Gastrocnemius medialis (tissue), 4 donors: ENCODE measurements at places on chromosomes 3 and 15.

DNA sequence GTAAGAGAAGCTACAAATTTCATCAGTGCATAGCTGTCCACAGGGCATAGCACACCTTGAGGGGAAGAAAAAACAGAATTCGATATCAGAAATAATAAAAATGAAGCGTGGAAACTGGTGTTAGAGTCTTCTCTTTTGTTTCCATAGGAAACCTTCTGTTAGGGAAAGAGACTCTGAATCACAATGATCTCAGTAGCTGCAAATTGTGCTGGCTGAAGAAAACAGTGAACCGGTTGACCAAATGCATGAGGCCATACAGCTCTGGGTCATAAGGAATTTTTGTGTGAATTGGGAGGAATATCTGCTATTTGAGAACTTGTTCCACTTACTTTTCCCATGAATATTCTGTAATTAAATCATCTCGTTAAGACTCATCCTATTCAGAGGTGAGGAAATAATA, 580.2 kb upstream of the NECTIN3 start:
- no peak for DNase-seq

DNA sequence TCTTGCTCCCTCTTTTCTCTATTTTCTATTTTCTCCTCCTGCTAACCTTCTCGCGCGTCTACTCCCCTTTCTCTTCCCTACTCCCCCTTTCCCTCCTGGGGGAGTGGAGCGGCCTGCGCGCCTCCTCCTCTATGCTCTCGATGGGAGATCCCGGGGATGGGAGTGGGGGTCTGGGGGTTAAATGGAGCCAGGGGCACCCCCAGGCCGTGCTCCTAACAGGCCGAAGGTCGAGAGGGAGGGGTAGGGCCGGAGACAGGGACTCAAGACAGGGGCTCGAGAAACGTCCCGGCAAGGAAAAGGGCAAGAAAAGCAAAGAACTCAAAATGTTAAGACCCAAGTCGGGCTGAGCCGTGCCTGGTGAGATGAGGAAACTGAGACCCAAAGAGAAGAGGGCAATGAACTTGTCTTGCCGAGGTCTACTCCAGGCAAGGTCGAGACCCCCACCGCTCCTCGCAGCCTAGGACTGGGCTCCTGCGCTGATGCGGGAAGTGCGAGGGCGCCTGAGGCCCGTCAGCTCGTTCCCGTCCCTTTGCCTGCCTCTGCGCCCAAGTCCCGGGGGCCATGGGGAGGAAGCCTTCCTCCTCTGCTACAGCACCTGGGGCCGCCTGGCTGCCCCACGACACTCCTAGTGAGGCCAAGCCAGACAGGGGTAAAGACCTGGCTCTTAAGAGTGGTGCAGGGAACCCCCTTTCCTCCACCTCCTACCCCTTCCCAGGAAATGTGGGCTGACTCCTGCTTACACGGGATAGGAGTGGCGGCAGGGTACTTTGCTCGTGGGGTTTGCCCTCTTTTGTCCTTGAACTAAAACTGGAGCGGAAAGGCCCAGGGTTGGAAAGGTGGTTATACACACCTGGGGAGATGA, 770 bp upstream of the MEGF11 start:
- no peak for DNase-seq

DNA sequence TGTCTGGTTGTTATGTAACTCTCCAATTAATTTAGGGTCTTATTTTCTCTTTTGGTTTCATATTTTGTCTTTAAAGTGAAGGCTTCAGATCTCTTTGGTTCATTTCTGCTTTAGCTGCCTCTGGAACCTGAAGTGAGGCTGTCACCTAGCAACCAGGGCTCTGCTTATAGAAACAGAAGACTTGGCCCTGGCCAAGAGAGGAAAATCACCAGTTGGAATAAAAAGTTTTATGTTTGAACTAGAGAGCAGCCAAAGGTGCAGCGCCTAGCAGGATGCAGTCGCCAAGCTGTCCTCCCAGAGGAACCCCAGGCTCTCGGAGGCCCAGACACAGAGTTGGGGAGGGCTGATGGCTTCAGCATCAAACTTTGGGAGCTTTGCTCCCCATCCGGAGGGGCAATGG, 41.1 kb downstream of the LYZL4 start:
- DNase-seq, result no peak

- DNase-seq, result no peak
Measured at GRCh38 chr3:181616088-181617070, 95.3 kb upstream of the SOX2 start.

DNA sequence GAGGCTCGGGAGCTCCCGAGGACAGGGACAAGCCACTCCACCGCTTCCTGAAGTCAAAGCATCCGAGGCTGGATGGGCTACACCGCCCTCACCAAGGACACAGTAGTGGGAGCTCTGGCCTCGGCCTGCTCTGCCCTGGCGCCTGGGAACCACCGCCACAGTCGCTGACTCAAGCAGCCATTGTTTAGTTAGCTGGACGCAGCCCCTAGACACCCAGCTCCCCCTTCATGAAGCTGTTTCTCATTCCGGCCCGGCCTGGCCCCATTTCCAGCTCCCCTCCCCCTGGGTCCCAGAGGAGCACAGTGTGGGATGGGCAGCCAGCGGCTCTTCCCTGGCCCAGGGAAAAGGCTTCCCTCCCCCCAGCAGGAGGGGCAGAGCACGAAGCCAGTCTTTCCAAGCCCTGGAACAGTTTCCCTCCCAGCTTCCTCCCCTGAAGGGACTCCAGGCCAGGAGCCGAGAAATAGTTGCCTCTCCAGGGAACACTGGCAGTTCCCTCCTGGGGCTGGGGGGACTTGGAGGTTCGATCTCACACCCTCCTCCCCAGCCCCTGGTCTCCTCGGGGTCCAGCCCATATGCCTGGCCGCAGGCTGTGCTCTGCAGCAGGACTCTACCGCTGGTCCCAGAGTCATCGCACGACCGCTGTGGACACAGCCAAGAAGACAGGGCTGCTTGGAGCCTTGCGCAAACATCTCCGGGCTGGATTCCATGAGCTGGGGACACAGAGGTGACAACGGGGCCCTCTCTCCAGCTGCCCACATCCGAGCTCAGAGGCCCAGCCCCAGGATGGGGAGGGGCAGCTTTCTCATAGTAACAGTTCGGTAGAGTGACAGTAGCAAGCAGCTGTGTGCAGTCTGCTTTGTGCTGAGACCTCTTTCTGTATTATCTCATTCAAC, 10.0 kb downstream of the PLXND1 start:
- DNase-seq, result peak; percentile 96

DNA sequence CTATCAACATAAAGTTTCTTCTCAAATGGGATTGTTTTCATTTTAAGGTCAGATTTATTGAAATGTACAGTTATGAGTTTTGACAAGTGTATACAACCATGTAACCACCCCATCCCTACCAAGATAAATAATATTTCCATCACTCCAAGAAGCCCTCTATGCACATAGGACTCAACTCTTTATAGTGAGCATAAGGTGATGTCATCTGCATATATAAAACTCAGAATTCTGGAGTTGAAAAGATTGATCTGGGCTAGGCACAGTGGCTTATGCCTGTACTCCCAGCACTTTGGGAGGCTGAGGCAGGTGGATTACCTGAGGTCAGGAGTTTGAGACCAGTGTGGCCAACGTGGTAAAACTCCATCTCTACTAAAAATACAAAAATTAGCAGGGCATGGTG, 10.3 kb upstream of the GK5 start:
- no peak for DNase-seq

- DNase-seq, result no peak
Measured at GRCh38 chr3:41682382-41682781, 279.5 kb downstream of the ULK4 start.

GRCh38 chr3:138653567-138653966, 45.0 kb downstream of the FAIM start:
- DNase-seq, result no peak

- no peak for DNase-seq
Measured at GRCh38 chr3:11476735-11477144, 167.0 kb downstream of the VGLL4 start.

- no peak for DNase-seq
Measured at GRCh38 chr15:101489599-101490407, at the start of gene PCSK6. TSS of gene PCSK6 (minus strand) at chr15:101489707. CDS start at chr15:101489670, 37 bp downstream.

DNA sequence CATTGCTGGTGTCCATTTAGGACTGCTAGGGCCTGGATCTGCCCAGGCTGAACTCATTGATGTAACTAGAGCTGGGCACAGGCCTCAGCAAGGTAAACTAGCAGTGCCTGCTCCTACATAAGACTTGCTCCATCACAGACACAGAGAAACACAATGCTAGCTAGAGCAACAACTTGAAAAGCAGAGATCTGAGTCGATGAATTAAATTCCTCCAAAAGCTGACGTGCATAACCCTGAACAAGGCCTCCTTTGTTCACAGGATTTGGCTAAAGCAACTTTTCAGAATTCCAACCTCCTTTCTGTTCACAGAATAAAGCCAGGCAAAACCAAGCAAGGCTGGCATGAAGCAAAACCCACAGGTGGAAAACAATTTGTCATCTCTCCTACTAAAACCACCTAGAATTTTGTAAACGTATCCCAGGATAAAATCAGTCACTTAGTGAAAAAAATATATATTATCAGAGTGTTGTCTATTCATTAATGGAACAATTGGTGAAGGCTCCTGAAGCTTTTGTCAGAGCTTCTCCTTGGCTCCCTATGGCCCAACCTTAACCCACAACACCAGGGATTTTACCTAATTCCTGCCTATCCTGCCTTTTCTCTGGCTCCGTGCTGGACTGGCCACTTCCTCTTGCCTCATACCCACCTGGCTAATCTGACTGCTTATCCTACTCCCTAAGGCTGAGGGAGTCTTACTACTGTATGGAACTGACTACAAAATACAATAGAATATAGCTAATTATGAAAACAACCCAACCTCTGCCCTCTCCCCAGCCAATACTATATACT, 39.9 kb downstream of the PLCH1 start:
- no peak for DNase-seq

- no peak for DNase-seq
Measured at GRCh38 chr3:86788371-86788770, 202.6 kb downstream of the VGLL3 start.

GRCh38 chr3:144864646-144865045, 893.0 kb downstream of the DIPK2A start:
- no peak for DNase-seq

GRCh38 chr3:151859905-151860304, 13.5 kb upstream of the SUCNR1 start:
- DNase-seq, result no peak

DNA sequence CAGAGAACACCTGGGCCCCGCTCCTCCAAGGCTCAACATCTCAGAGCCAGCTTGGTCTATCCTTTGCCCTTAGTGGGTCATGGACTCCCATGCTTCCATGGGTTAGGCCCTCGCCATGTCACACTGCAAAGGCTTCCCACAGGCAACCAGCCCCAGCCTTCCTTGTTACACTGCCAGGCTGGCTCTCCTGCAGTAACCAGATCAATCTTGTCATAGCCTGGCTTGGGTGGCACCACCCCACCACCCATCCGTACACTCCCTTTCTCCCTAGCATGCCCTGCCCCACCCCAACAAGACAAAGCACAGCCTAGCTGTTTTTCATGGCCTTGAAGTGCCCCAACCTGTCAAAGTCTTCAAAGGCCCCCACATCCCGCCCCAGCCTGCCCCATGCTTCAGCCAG, 30.5 kb downstream of the CA12 start:
- no peak for DNase-seq

GRCh38 chr3:127720161-127720823, 47.5 kb downstream of the ABTB1 start:
- DNase-seq, result no peak

- DNase-seq, result no peak
Measured at GRCh38 chr3:176275538-176275937, 921.7 kb downstream of the TBL1XR1 start.
